ENCODE measurements at places on chromosomes 12 and 14.
A peak's percentile ranks its signal among the peaks of the same experiment; 100 is the strongest.

GRCh38 chr12:3342051-3342450 is 149.0 kb upstream of the PRMT8 start:
- peak; percentile 96 for DNase-seq

DNA sequence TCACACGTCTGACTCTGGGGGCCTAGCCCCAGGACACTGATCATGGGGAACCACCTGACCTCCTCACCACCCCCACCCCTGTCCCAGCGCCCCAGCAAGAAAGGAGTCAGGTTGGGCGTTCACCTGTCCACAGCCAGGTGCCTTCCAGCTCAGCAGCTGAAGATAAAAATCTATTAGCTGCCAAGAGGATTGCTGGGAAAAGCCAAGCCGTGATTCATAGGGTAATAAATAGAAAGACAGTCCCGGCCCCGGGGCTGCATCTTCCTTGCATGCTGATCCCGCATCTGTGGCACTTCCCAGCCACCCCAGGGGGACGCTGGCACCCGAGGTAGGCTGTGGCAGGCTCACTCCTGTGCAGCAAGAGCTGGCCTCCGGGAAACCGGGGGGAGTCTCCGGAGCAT is 70.2 kb upstream of the NCOR2 start:
- no peak for DNase-seq

DNA sequence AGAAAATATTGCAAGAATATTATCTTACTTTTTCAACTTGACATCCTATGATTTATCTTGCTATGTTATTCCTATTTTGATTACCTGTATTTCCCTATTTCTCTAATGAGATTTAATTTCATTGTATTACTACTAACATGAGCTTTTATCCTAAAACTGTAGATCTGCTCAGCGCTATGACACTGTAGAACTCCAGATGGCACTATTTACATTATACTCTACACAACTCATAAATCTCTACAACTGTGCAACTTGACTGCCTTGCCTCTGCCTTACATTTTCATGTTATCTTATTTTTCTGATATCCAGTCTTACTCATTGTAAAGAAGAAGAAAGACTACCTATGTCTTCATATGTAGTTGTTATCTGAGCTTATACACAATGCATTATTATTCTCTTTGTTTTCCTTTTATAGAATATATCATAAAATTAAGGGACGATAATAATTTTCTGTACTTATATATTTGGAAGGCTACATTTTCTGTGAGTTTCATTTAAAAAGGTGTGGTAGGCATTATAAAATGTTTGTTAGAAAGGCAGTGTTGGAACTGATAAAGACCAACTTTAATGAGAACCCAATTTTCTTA is 24.1 kb downstream of the NUP37 start:
- DNase-seq = no peak

DNA sequence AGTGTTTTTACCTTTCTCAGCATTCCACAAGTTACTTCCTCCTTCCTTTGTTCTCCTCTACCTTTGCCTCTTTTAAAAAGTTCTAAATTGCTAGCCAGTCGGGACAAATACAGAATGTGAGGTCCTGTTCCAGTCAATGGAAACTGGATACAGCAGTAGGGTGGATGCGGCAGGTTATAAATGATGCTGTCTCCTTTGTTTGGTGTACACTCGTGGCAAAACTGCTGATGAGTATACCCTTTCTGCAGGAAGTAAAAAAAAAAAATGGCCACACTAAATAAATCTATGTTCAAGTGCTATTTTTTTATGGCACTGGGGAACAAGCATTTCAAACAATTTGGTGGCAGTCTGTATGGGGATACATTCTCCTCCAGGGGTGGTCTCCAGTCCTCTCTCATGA is 27.5 kb downstream of the KLRK1 start:
- no peak for DNase-seq

- no peak for DNase-seq
Measured at GRCh38 chr12:47560415-47560814, 145.4 kb downstream of the RPAP3 start.

All from NCI-H1092 (cell line).